Aorta (tissue), 5 donors: ENCODE measurements at places on chromosomes 2 and 18. TPM values are rescaled to one million over a fixed set of nuclear protein-coding genes. Genes with fewer than 3 reads are reported as not detected.
A peak's percentile ranks its signal among the peaks of the same experiment; 100 is the strongest.

DNA sequence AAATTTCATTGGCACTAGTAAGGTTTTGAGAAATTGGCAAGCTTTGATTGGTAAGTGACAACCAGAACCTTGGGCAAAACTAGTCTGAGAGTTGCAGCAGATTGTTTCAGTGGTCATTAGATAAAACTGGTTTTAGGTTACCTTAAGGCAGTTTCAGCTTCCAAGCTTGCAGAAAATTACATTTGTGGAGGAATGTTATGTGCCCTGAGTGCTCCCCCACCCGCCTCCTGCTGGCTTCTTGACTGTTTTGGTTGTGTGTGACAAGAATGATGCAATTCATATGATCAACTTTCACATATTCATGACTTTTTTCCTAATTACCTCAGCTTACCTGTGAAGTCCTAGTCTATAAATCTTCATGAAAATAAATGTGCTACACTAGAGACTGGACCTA is 599.5 kb upstream of the ZNF804A start:
- no peak overlapping the region for H3K27ac ChIP-seq
- H3K4me1 ChIP-seq, result no peaks in the 10 kb centered on the region
- H3K27me3 ChIP-seq, result peaks cover 2% of the 10 kb centered on the region
- no peak for DNase-seq
- H3K36me3 ChIP-seq, result no peaks in the 10 kb centered on the region

DNA sequence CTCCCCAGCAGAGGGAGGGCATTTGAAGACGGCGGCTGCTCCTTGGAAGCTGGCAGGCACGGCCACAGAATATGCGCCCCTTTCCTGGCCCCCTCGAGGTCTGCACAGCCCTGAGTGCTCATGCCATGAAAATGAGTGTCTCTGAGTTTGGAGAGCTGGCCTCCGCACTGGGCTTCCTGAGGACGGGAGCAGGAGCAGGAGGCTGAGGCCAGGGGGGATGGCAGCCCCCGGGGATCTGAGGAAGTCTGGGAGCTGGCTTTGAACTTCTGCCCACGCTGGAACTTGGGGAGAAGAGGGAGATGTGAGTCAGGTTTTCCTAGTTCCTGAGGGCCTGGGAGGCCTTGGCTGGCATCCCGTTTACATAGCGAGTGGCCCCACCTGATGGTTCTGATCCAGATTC is 47.0 kb downstream of the RRM2 start:
- H3K27me3 ChIP-seq, result no peaks in the 10 kb centered on the region
- no peak overlapping the region for H3K4me3 ChIP-seq

DNA sequence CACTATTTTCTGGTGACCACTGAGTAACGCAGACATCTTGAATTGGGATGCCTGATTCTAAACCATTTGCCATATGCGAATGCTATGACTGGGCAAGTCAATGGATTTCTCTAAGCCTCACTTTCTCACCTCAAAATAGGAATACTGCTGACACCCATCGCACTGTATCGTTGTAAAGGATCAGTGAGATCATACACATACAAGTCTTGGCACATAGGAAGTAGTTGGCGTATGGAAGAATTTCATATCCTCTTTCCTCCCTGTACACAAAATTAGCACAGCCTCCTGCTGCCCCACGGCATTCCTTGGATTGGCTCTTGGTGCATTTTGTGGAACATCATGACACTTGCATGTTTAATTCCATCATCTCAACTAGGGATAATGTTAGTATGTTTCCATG is 366.9 kb downstream of the CMPK2 start:
- no peak overlapping the region for H3K27ac ChIP-seq
- H3K4me1 ChIP-seq, result no peaks in the 10 kb centered on the region
- H3K36me3 ChIP-seq, result no peaks in the 10 kb centered on the region
- no peak overlapping the region for H3K4me3 ChIP-seq

SLC9A4 gene
- 0.15 TPM for total RNA-seq

TXNDC2 gene
- 0.65 TPM for total RNA-seq

ACADL gene
- total RNA-seq, result 32.8 TPM

DNA sequence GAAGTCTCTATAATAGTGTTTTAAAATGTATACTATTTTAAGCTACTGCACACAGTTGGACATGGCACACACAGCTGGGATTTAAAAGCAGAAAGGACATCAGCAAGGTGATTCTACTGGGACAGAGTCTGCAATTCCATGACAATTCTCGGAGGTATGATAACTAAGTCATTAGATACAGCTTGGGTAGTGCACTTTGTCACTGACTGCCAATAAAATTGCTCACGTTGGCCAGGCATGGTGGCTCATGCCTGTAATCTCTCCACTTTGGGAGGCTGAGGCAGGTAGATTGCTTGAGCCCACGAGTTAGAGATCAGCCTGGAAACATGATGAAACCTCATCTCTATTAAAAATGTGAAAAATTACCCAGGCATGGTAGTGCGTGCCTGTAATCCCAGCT is 134.1 kb upstream of the SATB2 start:
- no peak overlapping the region for H3K4me3 ChIP-seq
- no peak for DNase-seq
- H3K27ac ChIP-seq, result no peak overlapping the region
- no peaks in the 10 kb centered on the region for H3K36me3 ChIP-seq
- no peaks in the 10 kb centered on the region for H3K4me1 ChIP-seq

DNA sequence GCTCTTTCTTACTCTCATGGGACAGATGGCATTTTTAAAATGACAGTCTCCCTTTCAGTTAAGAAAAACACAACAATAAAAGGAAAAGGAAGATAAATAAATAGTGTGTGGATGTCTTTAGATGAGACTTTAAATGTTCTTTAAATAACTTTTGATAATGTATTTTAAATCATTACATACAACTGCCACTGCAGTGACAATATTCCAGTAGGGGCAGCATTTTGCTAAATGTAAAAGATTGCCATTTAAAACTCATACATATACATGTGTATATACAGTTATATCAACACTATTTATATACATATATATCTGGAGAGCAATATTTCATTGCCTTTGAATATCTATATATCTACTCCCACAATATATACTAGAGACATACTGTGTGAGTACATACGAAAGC is 90.7 kb downstream of the INO80D start:
- no peak overlapping the region for H3K27ac ChIP-seq
- H3K36me3 ChIP-seq, result peaks cover 5% of the 10 kb centered on the region
- no peaks in the 10 kb centered on the region for H3K27me3 ChIP-seq
- no peak for DNase-seq
- H3K4me3 ChIP-seq, result no peak overlapping the region

KIAA2012 gene
- total RNA-seq, result not detected

- DNase-seq, result no peak
- no peak overlapping the region for H3K27ac ChIP-seq
- no peaks in the 10 kb centered on the region for H3K36me3 ChIP-seq
- no peaks in the 10 kb centered on the region for H3K4me1 ChIP-seq
- H3K4me3 ChIP-seq, result no peak overlapping the region
Observed at GRCh38 chr2:175576875-175577274, 395.4 kb upstream of the ATP5MC3 start.

- DNase-seq, result peak; percentile 82
- H3K36me3 ChIP-seq, result no peaks in the 10 kb centered on the region
- no peaks in the 10 kb centered on the region for H3K27me3 ChIP-seq
- no peak overlapping the region for H3K27ac ChIP-seq
- no peak overlapping the region for H3K4me3 ChIP-seq
Observed at GRCh38 chr18:48676346-48676745, 137.5 kb downstream of the CTIF start.

GALNT13 gene
- total RNA-seq, result 4.9 TPM

DNA sequence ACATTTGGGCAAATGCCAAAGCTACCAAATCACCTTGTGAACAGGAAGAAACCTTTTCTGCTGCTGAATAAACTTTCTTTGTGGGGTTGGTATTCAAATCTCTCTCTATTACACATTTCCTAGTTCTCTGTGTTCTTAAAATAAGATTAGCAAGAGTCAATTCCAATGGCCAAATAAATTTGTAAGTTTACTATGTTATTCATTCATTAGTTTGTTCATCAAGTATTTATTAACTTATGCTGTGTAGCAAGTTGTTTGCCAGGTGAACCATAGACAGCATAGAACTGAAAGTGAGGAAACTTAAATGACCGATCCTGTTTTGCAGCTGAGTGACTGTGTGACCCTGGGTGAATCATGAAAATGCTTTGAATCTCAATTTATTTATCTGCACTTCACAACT is 37.7 kb upstream of the FSHR start:
- no peak overlapping the region for H3K27ac ChIP-seq
- H3K27me3 ChIP-seq, result no peaks in the 10 kb centered on the region
- H3K4me1 ChIP-seq, result no peaks in the 10 kb centered on the region
- H3K36me3 ChIP-seq, result no peaks in the 10 kb centered on the region
- no peak for DNase-seq

DNA sequence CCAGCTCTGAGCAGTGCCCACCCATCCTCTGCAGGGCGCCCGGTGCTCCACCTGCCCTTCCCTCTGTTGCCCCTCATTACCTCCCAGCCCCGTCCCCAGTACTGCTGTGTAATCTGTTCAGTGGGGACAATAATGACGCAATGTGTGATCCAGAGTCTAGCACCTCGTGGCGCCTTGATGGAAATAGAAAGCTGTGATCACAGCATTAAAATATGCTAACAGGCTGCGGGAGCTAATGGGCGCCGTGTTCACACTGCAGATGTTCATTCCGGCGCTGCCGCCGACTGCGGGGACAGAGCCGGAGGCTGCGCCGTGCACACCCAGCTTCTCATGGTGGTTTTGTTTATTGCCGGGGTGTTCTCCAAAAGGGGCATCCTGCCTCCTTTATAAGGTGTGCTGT is 235.2 kb downstream of the LDLRAD4 start:
- H3K4me1 ChIP-seq, result no peaks in the 10 kb centered on the region
- no peaks in the 10 kb centered on the region for H3K27me3 ChIP-seq
- H3K4me3 ChIP-seq, result no peak overlapping the region
- no peak overlapping the region for H3K27ac ChIP-seq
- DNase-seq, result no peak
- H3K36me3 ChIP-seq, result no peaks in the 10 kb centered on the region

DNA sequence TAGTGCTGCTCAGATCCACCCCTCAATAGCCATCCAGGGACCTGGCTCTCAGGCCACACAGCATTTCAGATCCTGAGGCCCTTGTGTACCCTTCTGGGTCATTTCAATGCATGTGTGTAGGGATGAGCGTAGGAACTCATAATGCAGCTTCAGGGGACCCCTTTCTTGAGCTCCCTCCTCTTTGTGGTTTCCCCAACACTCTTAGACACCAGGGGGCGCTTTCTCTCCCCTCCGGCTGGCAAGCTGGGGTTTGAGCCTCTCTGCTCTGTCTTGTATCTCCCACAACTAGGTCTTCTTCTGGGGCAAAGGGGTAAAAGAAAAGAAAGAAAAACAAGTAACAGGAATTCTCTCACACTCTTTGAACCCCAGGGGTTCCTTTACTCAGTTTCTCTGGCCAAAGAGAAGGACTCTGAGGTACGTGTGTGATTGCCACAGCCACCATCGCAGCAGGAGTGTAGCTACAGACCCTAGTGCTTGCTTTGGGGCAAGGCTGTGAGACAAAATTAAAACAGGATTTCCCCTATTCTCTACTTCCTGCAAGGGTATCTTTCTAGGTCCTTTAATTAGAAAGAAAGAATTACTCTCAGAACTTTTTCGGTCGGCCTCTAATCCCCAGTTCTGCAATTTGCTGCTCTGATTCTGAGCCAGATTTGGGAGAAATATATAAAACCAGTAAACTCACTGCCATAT is 38.0 kb downstream of the CABYR start:
- no peaks in the 10 kb centered on the region for H3K4me1 ChIP-seq
- no peak overlapping the region for H3K27ac ChIP-seq
- peak; percentile 66 for DNase-seq
- no peaks in the 10 kb centered on the region for H3K27me3 ChIP-seq

DNA sequence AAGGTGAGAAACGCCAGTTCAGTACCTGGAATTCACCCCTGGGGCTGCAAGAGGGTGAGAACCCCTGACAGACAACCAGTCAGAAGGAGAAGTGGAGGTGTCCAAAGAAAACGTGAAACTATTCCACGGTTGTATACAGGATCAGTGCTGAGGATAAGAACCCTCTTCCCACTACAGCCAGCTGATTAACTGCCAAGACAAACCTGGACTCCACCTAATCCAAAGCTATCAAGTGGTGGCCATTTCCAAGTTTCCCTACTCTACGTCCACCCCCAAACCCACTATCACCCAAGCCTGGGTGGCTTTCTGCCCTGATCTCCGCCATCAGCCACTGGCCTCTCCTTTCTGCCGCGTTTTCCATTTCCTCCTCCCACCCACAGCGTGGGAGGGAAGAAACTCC is 312.3 kb upstream of the ID2 start:
- H3K36me3 ChIP-seq, result no peaks in the 10 kb centered on the region
- no peaks in the 10 kb centered on the region for H3K4me1 ChIP-seq
- no peak for DNase-seq

GRCh38 chr18:79631096-79631507 is 48.5 kb upstream of the CTDP1 start:
- no peaks in the 10 kb centered on the region for H3K4me1 ChIP-seq
- no peak overlapping the region for H3K27ac ChIP-seq
- H3K36me3 ChIP-seq, result no peaks in the 10 kb centered on the region

- no peaks in the 10 kb centered on the region for H3K36me3 ChIP-seq
- H3K4me3 ChIP-seq, result no peak overlapping the region
- H3K4me1 ChIP-seq, result no peaks in the 10 kb centered on the region
- no peak overlapping the region for H3K27ac ChIP-seq
Observed at GRCh38 chr2:158931572-158931971, 36.9 kb upstream of the TANC1 start.

CRYBA2 gene
- not detected for total RNA-seq

GRCh38 chr2:183284606-183285005 is 160.4 kb downstream of the NUP35 start:
- no peaks in the 10 kb centered on the region for H3K4me1 ChIP-seq
- H3K36me3 ChIP-seq, result no peaks in the 10 kb centered on the region
- DNase-seq, result no peak
- no peak overlapping the region for H3K27ac ChIP-seq

MCFD2 gene
- 165 TPM for total RNA-seq

- H3K27me3 ChIP-seq, result no peaks in the 10 kb centered on the region
- no peak for DNase-seq
- no peaks in the 10 kb centered on the region for H3K4me1 ChIP-seq
- no peaks in the 10 kb centered on the region for H3K36me3 ChIP-seq
Observed at GRCh38 chr2:1995987-1996386, 251.7 kb upstream of the PXDN start.

MGAT5 gene
- 36.1 TPM for total RNA-seq

PLCD4 gene
- 1.6 TPM for total RNA-seq

GRCh38 chr2:136156411-136156810 is 38.5 kb upstream of the CXCR4 start:
- no peak for DNase-seq
- no peak overlapping the region for H3K4me3 ChIP-seq
- no peaks in the 10 kb centered on the region for H3K36me3 ChIP-seq
- no peaks in the 10 kb centered on the region for H3K27me3 ChIP-seq

GRCh38 chr2:218320704-218321336 is 28.5 kb upstream of the TMBIM1 start:
- no peak overlapping the region for H3K27ac ChIP-seq
- H3K4me3 ChIP-seq, result no peak overlapping the region
- no peaks in the 10 kb centered on the region for H3K36me3 ChIP-seq
- no peak for DNase-seq
- no peaks in the 10 kb centered on the region for H3K27me3 ChIP-seq

- H3K27me3 ChIP-seq, result no peaks in the 10 kb centered on the region
- no peaks in the 10 kb centered on the region for H3K36me3 ChIP-seq
- no peak for DNase-seq
- H3K27ac ChIP-seq, result no peak overlapping the region
Observed at GRCh38 chr2:168208652-168209051, 38.7 kb downstream of the STK39 start.

- no peaks in the 10 kb centered on the region for H3K36me3 ChIP-seq
- H3K4me3 ChIP-seq, result no peak overlapping the region
- H3K27ac ChIP-seq, result no peak overlapping the region
- H3K4me1 ChIP-seq, result peaks cover 7% of the 10 kb centered on the region
Observed at GRCh38 chr2:189249171-189249570, 69.6 kb upstream of the COL5A2 start.

- no peaks in the 10 kb centered on the region for H3K27me3 ChIP-seq
- H3K4me3 ChIP-seq, result no peak overlapping the region
- H3K27ac ChIP-seq, result no peak overlapping the region
Observed at GRCh38 chr2:20862850-20863249, 39.9 kb upstream of the LDAH start.
